ENCODE measurements at places on chromosomes 2 and 18. TPM values are rescaled to one million over a fixed set of nuclear protein-coding genes. Genes with fewer than 3 reads are reported as not detected.

GRCh38 chr18:13183359-13183758 lies 35.2 kb upstream of the LDLRAD4 start:
- DNase-seq = no peak

DNA sequence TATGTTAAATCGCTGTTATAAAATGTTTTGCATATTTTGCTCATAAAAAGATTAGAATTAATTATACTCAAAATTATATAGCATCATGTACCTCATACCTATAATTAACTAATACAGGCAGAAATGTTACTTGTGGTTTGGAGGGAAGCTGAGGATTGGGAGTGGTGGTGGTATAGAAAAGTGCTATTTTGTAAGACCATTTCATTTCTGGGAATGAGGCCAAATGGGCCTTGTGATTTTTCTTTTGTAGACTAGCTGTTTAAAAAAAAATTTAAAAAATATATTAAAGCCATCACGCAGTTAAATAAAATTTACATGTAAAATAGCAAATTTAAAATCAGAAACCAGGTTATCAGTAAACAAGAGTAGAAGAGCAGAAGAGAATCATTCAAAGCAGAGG lies 560.8 kb upstream of the FAM98A start:
- no peak for DNase-seq

DNA sequence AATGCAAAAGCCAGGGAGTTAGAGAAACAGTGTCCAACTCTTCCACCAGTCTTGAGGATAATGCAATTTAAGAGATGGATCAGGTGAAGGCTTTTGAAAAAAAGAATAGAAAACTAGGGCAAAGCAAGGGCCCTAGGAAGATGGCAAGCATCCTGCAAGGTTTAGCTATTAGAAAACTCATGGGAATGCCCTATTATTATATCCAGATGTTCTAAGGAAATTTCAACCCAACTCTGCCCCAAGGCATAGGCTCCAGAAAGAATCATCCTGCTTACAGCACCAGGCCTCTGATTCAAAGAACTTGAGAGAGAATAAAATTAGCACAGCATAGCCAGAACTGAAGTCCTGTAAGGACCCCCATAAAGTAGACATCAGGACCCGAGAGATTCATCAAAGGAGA lies 68.1 kb downstream of the EN1 start:
- no peak for DNase-seq

- no peak for DNase-seq
These were observed 11.8 kb downstream of the DBI start for GRCh38 chr2:119378566-119378965.

GRCh38 chr2:105766300-105766866 lies 21.7 kb downstream of the NCK2 start:
- DNase-seq = no peak

DNA sequence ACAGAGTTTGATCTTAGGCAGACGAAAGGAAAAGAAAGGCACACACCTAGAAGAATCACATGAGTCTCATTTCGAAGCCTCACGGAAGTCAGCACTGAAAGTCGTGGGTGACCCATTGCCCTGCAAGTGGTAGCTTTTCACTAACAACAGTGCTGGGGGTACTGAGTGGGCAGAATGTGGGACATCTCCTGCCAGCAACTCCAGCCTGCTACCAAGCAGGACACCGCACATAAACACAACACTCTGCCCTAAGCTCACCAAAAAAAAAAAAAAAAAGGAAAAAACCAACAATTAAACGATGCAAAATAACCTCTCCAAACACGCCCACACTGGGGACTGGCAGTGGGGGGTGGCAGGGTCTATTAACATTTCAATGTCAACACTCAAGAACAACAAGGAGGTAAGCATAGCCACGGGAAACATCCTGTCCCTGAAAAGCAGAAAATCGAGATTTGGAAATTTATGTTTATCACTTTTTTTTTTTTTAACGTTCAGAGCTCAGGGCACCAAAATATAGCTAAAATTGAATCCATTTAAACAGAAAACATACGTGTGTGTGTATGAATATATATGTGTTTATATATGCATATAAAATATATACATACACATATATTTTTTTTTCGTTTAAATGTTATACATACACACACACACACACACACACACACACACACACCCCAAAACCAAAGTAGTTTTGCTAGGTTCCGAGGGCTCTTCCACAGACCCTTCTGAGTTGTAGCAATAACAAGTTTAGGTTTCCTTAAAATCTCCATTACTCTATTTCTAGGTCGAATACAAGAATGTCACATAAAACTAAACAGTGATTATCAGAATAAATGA lies 2.2 kb downstream of the INO80D start:
- no peak for DNase-seq

GRCh38 chr2:232893834-232894233 lies 23.8 kb downstream of the SNORC start:
- DNase-seq = no peak

DNA sequence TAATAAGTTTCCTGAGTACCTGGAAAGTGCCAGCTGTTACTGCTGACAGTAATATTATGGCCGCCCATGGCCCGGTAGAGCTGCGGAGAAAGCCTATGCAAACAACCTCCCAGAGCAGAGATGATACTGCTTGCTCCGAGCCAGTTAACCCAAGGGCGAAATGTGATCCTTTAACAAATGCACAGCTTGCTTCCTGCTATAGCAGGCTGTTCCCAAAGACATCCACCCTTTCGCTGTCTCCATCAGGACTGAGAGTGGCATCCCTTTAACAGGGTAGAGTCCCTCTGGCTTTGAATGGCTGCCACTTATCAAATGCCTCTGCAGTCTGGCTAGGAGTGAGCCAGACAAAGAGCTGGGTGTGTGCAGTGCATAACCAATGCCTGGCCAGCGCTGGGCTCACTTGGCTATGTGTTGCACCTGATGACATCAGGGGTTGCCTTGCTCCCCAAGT lies 69.7 kb upstream of the DAPL1 start:
- DNase-seq = no peak

GRCh38 chr2:216082117-216082711 lies 495 bp downstream of the TMEM169 start:
- no peak for DNase-seq

DNA sequence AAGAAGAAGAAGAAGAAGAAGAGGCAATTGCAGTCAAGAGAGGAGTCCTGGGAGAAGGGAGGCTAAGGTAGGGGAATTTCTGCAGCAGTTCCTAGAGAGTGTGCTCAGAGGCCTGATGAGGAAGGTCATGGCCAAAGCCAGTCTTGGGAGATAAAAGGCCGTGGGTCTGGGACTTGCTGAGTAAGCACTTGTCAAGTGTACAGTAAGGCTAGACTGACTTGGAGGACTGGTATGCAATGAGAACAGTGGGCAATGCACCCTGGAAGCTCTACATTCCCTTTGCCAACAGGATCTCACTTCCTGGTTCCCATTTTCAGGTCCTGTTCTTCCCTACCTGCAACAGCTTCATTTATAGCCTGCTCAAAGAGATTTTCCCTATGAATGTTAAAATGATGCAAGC lies 28.6 kb upstream of the CYP26B1 start:
- no peak for DNase-seq

DNA sequence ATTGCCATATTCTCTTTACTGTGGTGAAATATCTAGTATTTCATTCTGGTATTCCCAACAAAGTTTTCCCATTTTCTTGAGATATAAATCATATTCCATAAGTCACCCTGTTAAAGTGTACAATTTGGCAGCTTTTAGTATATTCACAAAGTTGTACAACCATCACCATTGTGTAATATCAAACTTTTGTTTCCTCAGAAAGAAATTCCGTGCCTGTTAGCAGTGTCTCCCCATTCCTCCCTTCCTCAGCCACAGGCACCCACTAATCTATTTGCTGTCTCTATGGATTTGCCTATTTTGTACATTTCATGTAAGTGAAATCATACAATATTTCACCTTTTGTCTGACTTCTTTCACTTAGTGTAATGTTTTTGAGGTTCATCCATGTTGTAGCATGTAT lies 19.7 kb downstream of the NCOA1 start:
- no peak for DNase-seq

GRCh38 chr2:178350051-178350450 lies 100.9 kb downstream of the PRKRA start:
- no peak for DNase-seq

DNA sequence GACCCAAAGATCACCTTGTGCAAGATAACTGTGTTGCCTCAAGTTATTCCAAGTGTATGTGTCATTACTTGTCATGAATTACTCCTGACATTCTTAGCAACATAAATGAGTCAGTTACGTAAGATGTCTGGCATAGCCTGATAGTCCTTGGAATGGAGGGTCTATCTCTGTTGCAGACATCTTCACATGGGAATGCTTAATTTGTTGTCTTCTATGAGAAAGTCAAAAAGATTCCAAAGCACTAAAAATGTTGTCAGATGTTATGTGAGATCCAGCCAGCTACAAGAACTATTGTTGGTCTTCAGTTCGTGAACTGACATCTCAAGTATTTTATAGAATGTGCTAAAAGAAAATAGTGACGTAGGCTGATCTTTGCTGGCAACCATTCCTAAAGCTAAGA lies 178.2 kb upstream of the RASGRP3 start:
- DNase-seq = no peak

- DNase-seq = no peak
These were observed 427.8 kb upstream of the MYT1L start for GRCh38 chr2:2758793-2759367.

DNA sequence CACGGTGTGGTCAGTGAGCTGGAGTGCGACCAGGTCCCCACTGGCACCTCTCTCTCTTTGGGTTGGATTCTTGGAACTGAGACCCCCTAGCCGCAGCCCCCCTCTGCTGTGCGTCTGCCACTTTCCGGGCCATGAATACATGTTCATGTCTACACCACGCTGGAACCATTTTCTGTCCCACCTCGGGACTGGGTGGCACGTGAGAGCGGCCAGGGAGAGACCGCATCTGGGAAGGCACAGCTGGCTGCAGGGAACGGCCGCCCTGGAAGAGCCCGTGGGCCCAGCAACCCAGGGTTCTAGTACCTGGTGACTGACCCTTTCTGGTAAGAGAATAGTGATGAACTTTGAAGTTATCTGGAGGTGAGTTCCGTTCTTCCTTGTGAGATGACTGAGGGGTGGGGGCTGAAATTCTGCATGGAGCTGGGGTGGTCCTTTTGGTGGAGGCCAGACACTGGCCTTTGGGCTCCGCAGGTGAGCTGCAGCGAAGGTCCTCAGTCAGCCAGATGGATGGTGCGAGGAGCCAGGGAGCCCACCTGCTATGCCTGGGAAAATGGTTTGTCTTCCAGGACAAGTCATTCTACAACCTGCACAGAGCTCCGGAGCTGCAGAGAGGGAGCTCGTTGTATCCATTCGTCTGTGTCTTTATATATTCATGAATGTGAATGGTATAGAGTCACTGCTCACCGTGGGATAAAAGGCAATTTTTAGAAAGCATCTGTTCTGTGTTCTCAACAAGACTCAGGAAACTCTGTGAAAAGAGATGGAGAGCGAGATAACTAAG lies 223.5 kb downstream of the NDUFA10 start:
- peak; percentile 35 for DNase-seq

DNA sequence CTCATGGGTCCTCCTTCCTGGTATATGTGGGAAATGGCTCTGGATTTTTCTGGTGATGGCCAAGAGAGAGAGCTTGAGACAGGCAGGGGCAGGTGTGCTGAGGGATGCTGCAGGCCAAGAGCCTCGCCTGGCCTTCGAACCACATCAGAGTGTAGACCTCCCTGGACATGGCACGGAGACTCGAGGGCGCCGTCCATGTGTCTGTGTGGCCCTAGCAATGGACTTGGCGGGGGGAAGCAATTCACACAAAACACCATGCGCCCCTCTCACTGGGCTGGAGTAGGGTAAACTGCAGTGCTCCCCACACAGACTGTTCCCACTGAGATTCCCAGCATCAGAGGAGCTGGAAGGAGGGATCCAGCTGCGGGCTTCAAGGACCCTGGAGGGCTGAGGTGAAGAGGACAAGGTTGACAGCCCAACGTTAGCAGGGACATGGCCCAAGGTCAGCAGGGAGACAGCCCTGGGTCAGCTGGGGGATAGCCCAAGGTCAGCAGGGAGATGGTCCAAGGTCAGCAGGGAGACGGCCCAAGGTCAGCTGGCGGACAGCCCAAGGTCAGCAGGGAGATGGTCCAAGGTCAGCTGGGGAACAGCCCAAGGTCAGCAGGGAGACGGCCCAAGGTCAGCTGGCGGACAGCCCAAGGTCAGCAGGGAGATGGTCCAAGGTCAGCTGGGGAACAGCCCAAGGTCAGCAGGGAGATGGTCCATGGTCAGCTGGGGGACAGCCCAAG lies 75.4 kb upstream of the HDAC4 start:
- no peak for DNase-seq

DNA sequence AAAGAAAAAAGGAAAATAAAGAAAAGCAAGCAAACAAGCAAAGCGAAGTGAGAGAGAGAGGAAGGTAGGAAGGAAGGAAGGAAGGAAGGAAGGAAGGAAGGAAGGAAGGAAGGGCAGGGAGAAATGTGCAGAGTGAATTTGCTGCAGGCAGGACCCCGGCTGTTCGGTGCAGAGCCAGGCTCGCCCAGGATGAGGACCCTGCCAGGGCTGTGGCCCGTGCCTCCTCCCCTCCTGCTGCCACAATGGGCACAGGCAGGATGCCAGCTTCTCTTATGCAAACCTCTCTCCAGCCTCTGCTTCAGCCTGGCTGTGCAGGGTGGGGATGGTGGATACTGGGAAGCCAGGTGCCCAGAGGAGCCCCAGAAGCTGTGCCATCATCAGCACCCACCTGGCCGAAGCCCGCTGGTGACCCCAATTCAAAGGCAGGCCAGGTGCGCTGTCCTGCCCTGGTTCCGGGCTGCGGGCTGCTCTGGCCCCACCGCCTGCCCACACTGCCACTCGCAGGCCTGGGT lies 3.2 kb downstream of the GPR17 start:
- no peak for DNase-seq

GRCh38 chr2:105797298-105797819 lies 52.6 kb downstream of the NCK2 start:
- DNase-seq = no peak

- DNase-seq = peak; percentile 70
These were observed 23.7 kb downstream of the NCAPH start for GRCh38 chr2:96359310-96359709.

KATNAL2 gene
- total RNA-seq = 5.6 TPM

FBXO48 gene
- total RNA-seq = 2.1 TPM

LRRC30 gene
- total RNA-seq = not detected

EMILIN2 gene
- 25.1 TPM for total RNA-seq

DCDC2C gene
- 4.6 TPM for total RNA-seq

UNC80 gene
- total RNA-seq = 0.22 TPM

MTIF2 gene
- total RNA-seq = 18.2 TPM

GRHL1 gene
- 1.5 TPM for total RNA-seq

DAW1 gene
- not detected for total RNA-seq

All from sciatic nerve (tissue), 2 donors.